Right ventricle myocardium superior (tissue), 1 donor: ENCODE measurements at places on chromosomes 1 and 21. TPM values are rescaled to one million over a fixed set of nuclear protein-coding genes. Genes with fewer than 3 reads are reported as not detected.

- no peak for DNase-seq
Observed at GRCh38 chr1:75132242-75132811, 1.9 kb upstream of the LHX8 start.

Gene RGS1
- total RNA-seq: 0.65 TPM

DNA sequence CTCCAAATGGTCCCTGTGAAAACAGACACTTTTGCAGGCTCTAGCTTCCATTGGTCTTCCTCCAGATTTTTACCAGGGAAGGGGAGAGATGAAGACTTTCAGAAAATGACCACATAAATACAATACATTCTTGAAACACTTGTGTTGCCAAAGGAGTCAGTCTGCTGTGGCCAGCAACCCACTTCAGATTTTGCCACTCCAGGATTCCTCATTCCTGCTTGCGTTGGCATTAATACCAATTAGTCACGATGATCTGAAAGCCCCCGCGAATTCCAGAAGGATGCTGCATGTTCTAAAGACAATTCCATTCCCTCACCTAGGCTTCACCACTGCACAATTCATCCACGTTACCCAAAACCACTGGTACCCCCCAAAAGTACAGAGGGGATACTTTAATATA, 7.9 kb upstream of the BACE2 start:
- no peak for DNase-seq

Gene BCL2L15
- total RNA-seq: not detected

DNA sequence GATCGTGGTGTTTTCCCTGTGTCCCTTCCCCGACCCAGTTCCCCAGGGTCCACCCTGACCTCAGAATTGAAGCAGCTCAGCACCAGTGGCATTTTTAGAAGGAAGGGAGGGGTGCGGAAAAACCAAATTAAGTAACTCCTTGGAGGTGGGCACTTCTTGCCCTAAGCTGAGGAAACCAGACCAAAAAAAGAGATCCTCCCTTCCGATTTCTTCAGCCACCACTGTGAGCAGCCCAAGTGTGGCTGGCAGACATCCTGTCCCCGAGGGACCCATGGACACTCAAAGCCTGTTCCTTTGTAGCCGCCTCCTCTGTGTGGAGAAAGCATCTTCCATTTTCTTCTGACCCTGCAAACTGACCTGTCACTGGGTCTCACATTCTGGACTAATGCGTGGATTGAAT, 31.3 kb downstream of the KIRREL1 start:
- peak; percentile 62 for DNase-seq

Gene TNNI3K
- total RNA-seq: 84.6 TPM

- no peak for DNase-seq
Observed at GRCh38 chr21:26460621-26461020, 112.5 kb downstream of the CYYR1 start.

DNA sequence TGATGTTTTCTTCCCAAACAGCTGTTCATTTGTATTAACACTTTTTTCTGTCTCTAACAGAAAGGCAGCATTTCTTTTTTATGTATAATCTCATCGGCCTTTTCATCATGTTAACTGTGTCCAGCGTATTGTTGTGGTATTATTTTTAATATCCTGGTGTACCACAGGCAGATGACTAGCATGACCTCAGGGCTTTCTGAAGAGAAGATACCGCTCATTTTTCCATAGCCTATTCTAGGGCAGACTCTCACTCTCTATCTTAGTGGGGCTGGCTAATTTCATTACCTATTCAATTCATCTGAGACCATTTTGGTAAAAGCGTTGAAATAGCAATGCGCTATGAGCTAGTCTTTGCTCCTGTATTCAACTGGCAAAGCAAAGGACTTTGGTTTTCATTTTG, 209.9 kb downstream of the SDCCAG8 start:
- no peak for DNase-seq

Gene CFHR4
- not detected for total RNA-seq

- DNase-seq: no peak
Observed at GRCh38 chr1:110816945-110817344, 56.0 kb upstream of the CD53 start.

Gene TMEM50A
- total RNA-seq: 73.5 TPM

Gene SERINC2
- 1.5 TPM for total RNA-seq

DNA sequence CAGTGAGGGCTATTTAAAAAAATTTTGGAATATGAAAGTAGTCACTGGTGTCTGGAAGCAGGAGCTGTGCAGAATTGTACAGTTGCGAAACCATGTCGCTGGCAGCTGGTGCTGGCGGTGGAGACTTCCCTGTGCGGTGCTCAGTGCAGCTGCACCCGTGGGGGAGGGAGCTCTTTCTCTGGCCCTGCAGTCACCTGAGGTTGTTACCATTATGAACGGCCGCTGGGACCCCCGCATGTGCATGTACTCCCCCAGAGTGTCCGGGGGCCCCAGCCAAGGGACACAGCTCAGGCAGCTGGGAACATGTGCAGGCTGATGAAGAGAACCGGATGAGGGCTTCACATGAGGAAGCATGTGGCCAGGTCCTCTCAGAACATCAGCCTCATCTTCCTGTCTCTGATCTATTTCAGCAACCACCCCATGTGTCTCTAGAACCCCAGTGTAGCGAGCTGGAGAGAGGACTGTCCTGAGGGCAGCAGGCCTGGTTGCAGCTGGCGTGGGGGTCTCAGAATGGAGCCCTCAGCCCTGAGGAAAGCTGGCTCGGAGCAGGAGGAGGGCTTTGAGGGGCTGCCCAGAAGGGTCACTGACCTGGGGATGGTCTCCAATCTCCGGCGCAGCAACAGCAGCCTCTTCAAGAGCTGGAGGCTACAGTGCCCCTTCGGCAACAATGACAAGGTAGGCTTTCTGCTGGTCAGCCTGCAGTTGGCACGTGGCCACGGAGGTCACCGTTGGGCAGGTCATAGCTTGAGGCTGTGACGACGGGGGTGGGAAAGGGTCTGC, at the start of gene TRPM2:
Gene TRPM2 (plus strand): TSS at position 431 of the 780 bp plus-strand sequence. CDS start 80 bp downstream, at position 511.
- DNase-seq: peak; percentile 86

- peak; percentile 31 for DNase-seq
Observed at GRCh38 chr1:3432306-3432705, 22.2 kb upstream of the ARHGEF16 start.

DNA sequence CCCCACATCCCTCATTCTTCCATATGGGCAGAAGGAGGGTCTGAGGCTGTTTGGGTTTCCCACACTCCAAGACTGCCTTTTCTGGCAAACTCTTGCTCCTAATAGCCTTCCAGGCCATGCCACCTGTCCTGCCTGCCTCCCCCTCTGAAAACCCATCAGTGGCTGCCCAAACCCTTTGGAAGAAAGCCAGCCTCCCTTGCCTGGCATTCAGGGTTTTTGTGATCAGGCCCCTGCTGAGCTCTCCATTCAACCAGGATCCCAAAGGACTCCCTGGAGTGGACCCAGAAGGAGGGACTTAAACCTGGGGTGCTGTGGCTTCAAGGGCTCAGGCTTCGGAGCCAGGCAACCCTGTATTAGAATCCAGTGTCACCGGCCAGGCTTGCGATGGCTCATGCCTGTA, 4.2 kb upstream of the GUCA2A start:
- DNase-seq: no peak

Gene ZC3H12A
- 4.2 TPM for total RNA-seq

Gene TNFSF18
- total RNA-seq: not detected

Gene SPATA45
- total RNA-seq: not detected

- DNase-seq: no peak
Observed at GRCh38 chr1:22874785-22875184, 97.9 kb downstream of the LACTBL1 start.

Gene C8B
- not detected for total RNA-seq

Gene OR2L3
- not detected for total RNA-seq

Gene ITLN2
- total RNA-seq: not detected

DNA sequence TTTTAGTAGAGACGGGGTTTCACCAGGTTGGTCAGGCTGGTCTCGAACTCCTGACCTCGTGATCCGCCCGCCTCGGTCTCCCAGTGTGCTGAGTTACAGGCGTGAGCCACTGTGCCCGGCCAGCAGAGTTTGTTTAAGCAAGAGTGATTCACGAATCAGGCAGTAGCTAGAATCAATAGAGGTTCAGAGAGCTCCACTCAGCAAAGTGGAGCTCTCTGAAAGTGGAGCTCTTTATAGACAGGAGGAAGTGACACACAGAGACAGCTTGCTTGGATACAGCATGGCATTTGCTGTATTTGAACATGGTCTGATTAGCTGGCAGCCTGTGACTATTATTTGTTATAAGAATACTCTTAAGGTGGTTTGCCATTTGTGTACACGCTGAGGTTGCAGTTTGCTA, 27.1 kb upstream of the CD34 start:
- DNase-seq: no peak

GRCh38 chr21:18340387-18340942, 63.1 kb downstream of the TMPRSS15 start:
- no peak for DNase-seq

- DNase-seq: no peak
Observed at GRCh38 chr1:228109962-228110488, 926 bp upstream of the MRPL55 start.

DNA sequence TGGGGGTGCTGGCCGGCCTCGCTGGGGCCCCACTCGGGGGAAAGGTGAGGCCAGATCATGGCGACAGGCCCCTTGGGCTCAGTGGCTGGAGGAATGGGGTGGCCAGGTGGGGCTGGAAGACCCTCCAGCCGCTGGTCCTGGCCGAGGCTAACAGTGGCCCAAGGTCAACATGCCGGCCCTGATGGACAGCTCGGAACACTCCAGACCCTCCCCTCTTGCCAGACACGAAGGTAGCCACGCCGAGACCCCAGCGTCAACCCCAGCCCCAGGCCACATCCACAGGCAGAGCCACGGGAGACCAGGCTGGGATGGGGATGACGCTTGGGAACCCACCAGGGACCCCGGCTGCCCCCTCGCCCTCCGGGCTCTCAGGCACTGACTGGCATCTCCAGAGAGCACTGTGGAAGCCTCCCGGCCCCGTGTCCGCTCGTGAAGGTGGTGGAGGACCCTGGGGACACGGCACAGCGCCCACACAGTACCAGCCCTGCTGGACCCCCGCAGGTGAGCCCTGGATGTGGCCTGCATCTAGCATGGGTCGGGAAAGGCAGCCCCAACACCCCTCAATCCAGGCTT, 905 bp upstream of the C1QTNF12 start:
- no peak for DNase-seq

Gene DCST1
- not detected for total RNA-seq

DNA sequence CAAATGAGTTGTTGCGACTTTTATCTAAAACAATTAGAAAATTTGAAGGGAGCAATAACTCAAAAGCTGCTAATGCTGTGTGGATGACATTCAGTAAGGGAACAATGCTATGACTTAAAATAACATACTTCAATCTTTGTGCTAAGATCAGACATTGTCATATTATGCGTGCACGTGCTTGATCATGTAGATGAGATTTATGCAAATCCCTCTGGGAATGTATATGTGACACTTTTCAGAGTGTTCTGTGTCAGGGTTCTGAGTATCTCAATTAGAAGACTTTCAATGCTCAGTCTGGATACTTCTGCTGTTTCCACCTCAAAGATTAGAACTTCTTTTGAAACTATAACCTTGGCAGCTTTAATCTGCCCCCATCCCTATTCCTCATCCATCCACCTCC, 18.6 kb upstream of the POU2F1 start:
- no peak for DNase-seq

GRCh38 chr21:45175326-45176095, 101.1 kb downstream of the ADARB1 start:
- DNase-seq: no peak

Gene FRRS1
- 2.7 TPM for total RNA-seq

DNA sequence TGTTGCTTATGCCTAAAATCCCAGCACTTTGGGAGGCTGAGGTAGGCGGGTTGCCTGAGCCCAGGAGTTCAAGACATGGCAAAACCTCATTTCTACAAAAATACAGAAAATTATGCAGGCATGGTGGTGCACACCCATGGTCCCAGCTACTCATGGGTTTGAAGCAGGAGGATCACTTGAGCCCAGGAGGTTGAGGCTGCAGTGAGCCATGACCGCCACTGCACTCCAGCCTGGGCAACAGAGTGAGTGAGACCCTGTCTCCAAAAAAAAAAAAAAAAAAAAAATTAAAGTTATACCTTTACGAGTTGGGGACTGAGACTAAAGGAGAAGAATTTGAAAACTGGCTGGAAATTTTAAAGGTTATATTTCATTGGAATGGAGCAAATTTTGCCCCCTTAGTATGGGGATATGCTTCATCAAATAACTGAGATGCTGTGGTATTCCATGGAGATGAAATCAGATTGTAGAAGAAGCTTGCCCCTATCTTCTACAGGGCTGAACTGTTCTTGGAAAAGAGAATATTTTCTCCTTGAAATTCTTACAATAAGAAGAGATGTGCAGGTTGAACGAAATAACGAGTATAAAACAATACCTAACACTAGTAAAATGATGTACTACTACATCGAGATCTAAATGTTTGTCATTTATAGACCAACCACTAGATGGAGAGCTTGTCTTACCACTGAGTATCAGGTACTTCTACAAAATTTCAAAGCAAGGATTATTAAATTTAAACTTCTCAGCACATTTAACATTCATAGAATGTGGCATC, 34.9 kb upstream of the SCYL3 start:
- DNase-seq: no peak

DNA sequence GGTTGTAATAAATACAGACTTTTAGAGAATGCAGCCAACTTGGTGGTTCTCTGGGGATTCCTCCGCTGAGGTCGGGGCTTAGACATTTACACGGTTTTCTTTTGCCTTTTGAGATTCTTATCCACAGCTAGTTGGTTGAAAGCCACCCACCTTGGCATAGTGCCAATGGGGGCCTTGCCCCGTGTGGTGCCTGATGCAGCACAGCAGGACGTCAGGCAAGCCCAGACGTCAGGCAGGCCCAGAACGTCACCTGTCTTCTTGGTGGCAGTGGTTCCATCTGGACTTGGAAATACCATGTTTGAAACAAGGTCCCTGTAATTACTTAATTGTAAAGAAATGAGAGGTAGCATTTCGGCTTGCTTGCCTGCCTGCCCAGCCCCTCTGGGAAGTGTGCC, 78.5 kb downstream of the GALNT2 start:
- DNase-seq: peak; percentile 39

GRCh38 chr1:205543351-205544301, 39.2 kb downstream of the CDK18 start:
- DNase-seq: peak; percentile 87

GRCh38 chr21:34936883-34937563, 112.1 kb downstream of the RUNX1 start:
- DNase-seq: no peak

DNA sequence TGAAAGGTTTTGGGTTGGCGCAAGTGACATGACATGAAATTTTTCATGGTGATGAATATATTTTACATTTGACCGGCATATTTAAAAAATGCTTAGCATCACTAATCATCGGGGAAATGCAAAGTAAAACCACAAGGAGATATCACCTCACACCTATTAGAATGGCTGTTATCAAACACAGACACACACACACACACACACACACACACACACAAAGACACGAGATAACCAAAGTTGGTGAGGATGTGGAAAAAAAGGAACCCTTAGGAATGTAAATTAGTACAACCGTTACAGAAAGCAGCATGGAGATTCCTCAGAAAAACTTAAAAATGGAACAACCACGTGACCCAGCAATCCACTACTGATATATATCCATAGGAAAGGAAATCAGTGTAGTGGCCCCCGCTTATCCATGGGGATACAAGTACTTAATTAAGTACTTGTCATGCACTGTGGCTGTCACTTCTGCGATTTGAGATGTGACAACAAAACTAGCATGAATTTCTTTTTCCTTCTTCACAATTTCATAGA, 15.9 kb upstream of the PRELP start:
- DNase-seq: no peak
